ENCODE measurements at places on chromosomes 6 and 20. TPM values are rescaled to one million over a fixed set of nuclear protein-coding genes. Genes with fewer than 3 reads are reported as not detected.

TGM2 gene
- total RNA-seq = 38.3 TPM

PRPH2 gene
- 1.7 TPM for total RNA-seq

FAM209B gene
- not detected for total RNA-seq

HSPA1L gene
- 0.50 TPM for total RNA-seq

STMND1 gene
- total RNA-seq = 0.17 TPM

DNMT3B gene
- 4.0 TPM for total RNA-seq
